ENCODE measurements at places on chromosomes 7 and 10. TPM values are rescaled to one million over a fixed set of nuclear protein-coding genes. Genes with fewer than 3 reads are reported as not detected.

The TSC22D4 gene
- polyA plus RNA-seq, result 30.0 TPM

The CFTR gene
- not detected for polyA plus RNA-seq

DNA sequence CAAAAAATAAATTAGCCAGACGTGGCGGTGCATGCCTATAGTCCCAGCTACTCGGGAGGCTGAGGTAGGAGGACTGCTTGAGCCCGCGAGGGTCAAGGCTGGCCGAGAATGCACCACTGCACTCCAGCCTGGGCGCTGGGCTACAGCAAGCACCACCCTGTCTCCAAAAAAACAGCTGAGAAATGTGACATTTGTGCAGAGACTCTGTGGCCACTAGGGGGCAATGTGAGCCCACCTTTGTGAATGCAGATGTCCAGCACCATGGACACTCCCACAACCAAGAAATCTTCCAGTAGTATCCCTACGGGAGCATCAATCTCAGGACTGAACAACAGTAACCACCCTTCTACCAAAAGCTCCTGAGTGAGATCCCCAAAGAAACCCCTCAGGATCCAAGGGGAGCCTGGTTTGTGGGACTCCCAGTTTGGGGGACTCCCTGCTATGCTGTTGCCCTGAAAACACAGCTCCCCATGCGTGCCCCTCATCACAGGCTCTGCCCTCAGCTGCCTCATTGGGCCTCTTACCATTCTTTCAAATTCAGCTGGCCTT lies 6.2 kb upstream of the AHCYL2 start:
- H3K27ac ChIP-seq, result no peak overlapping the region
- no peak overlapping the region for H3K4me3 ChIP-seq

DNA sequence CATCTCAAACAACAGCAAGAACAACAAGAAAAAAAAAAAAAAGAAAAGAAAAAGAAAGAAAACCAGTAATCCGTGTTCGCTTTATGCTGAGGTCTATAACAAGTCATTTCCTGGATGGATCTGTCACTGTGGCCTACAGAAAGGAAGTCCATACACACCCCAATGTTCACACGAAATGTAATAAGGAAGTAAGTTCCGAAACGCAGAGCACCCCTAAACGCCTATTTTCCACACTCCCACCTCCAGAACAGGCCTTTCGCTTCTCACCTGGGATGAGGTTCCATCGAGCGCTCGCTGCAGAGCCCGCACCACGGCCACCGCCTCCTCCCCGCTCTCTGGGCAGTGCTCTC lies 735 bp downstream of the ZNF394 start:
- peak; percentile 53 for DNase-seq
- peaks cover 19% of the 10 kb centered on the region for H3K36me3 ChIP-seq
- H3K4me3 ChIP-seq, result peak overlapping the region; percentile 95
- H3K27me3 ChIP-seq, result no peaks in the 10 kb centered on the region
- H3K4me1 ChIP-seq, result peaks cover 24% of the 10 kb centered on the region

DNA sequence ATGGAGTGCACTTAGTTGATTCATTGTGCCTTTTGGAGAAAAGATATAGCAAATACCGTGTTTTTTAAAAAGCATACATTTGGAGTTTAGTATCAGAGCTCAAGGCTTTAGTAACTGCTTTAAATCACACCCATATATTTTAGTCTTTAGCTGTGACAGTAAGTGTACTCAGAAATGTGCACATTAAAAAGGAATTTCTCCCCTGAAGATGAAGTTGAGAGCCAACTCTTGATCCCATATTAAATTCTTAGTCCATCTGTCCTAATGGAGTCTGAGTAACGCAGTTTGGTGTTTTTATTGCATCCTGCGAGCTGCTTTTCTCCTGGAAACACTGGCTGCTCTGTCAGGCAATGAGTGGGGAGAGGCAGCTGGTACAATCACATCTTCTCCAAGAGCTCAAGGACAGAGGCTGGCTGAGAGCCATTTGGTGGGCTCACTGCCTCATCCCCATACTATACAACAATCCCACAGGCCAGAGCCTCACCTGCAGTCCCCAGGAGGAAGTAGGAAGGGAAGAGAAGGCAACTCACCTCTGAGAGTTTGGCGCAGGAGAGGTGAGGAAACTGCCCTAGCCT lies 473.6 kb upstream of the C7orf33 start:
- no peak overlapping the region for H3K27ac ChIP-seq
- H3K4me3 ChIP-seq, result no peak overlapping the region
- no peaks in the 10 kb centered on the region for H3K27me3 ChIP-seq
- no peaks in the 10 kb centered on the region for H3K36me3 ChIP-seq
- DNase-seq, result no peak
- H3K4me1 ChIP-seq, result no peaks in the 10 kb centered on the region

- H3K36me3 ChIP-seq, result no peaks in the 10 kb centered on the region
- DNase-seq, result no peak
- H3K27ac ChIP-seq, result no peak overlapping the region
- H3K27me3 ChIP-seq, result no peaks in the 10 kb centered on the region
- no peaks in the 10 kb centered on the region for H3K4me1 ChIP-seq
These were observed 74.6 kb upstream of the EGFR start for GRCh38 chr7:54944179-54944578.

All from CD4-positive, alpha-beta memory T cell (primary cell).